ENCODE measurements at places on chromosomes 1 and 21. TPM values are rescaled to one million over a fixed set of nuclear protein-coding genes. Genes with fewer than 3 reads are reported as not detected.

Gene CFAP107
- not detected for total RNA-seq

Gene FCRL4
- total RNA-seq = not detected

Gene S100A2
- not detected for total RNA-seq

DNA sequence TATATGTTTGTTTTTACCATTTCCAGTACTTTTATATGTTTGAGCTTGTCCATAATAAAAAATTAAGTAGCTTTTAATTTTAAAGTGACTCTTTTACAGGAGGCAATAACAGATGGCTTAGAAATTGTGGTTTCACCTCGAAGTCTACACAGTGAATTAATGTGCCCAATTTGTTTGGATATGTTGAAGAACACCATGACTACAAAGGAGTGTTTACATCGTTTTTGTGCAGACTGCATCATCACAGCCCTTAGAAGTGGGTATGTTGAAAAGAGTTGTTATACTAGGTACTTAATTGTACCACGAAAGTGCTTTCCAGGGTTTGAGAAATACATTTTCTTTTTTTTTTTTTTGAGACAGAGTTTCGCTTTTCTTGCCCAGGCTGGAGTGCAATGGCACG lies 46.1 kb downstream of the RNF2 start:
- no peak for DNase-seq

- no peak for DNase-seq
These were observed 121.3 kb downstream of the CACNA1E start for GRCh38 chr1:181604482-181605249.

GRCh38 chr1:43769350-43769908 lies 62.1 kb downstream of the ST3GAL3 start:
- DNase-seq = no peak

Data from sigmoid colon (tissue), 7 donors.